ENCODE measurements at places on chromosomes 16 and 17.

DNA sequence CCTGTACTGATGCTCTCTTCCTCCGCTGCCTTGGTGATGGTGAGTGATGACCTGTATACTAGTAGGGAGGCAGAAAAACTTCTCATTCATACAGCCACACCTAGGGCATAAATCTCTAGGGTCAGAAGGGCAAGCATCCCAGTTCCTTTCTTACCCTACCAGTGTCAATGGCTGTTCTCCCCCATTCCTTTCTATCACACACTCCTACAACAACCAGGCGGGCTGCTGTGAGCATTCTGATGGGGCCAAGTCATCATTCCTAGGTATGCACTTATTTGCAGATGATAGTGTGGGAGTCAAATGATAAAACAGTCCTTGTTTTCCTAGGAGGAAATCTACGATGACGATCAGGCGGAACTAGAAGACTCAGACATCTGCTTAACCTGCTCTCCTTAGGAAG is 14.0 kb upstream of the SLC6A4 start:
- no peak for DNase-seq

- DNase-seq: no peak
These were observed 806 bp downstream of the IFT140 start for GRCh38 chr16:1610899-1611632.

DNA sequence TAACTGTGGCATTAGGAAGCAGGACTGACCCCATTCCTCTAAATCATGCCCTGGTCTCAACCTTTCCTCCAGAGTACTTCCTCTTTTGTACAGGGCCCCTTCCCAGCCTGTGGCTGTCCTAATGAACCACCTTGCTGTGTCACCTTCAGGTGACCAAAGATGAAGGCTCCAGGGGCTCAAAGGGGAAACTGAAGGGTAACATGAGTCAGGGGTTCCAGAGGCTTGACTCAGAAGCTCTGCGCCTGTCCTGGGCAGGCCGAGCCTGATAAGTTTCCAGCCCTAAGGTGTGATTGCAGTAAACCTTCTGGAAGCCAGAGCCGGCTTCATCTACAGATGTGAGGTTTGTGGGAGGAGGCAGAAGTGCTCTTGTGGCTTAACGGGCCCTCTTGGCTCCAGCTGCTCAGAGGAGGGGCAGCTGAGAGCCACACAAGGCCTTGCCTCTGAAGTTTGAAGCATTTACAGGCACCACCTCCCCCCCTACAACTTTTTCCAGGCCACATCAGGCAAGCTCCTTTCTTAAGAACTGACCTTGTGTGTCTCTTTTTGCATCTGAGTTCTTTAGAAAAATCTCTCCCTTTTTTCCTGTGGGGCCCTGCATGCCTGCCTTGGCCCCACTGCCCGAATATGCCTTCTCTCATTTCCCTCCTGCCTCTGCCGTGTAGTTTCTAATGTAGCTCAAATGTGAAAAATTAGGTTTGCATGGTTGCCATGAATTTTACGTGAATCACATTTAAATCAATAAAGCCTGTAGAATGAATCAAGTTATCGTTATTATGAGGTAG is 149.9 kb downstream of the CLEC16A start:
- DNase-seq: peak; percentile 60

- no peak for DNase-seq
These were observed 8.7 kb upstream of the PYY start for GRCh38 chr17:43962479-43962878.

GRCh38 chr16:3993052-3993785 is 112.7 kb upstream of the CREBBP start:
- no peak for DNase-seq

Data from activated CD4-positive, alpha-beta T cell treated with anti-CD3 and anti-CD28 coated beads for 24 hours (primary cell).